ENCODE measurements at places on chromosomes 7 and 10.

- no peak for DNase-seq
Observed at GRCh38 chr10:82692458-82692857, 817.5 kb downstream of the NRG3 start.

DNA sequence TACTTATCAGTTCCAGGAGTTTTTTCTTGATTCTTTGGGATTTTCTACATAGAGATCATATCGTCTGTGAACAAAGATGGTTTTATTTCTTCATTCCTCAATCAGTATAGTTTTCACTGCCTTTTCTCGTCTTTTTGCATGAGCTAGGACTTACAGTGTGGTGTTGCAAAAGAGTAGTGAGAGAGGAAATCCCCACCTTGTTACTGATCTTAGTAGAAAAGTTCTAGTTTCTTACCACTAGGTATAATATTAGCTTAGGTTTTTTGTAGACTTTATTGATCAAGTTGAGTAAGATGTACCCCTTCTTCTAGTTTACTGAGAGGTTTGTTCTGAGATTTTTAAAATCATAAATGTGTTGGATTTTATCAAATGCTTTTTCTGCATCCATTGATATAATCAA, 123.3 kb downstream of the TMEM26 start:
- no peak for DNase-seq

- DNase-seq = no peak
Observed at GRCh38 chr10:107899075-107899474, 734.6 kb upstream of the SORCS1 start.

DNA sequence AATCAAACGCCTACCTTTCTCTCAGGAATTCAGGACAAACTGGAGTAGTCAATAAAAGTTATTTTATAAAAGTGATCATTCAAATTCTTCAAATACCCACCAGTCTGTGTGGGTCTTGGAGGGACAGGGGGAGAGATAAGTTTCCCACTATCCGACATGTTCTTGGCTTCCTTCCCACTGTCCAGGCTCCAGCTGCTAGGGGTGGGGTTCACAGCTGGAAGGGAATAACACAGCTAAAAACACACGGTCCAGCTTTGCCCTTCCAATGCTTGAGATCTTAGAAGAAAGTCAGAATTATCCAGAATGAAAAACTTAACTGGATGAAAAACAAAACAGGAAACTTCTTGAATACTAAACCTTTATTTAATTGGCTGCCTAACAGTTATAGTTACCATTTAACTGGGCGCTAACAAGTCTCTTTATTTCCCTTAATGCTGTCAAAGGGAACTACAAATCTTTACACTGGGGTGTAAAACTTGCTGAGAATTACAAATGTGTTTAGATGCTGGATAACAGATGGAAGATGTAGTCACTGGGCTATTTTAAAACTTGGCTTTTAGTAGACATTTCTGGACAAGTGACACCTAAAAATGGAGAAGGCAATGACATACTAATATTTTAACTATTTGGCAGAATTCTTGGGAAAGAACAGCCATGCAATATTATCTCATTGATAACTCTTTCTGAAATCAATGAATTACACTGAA, 172.8 kb upstream of the IMMP2L start:
- no peak for DNase-seq

GRCh38 chr7:120792861-120793130, 65.1 kb downstream of the TSPAN12 start:
- DNase-seq = no peak

DNA sequence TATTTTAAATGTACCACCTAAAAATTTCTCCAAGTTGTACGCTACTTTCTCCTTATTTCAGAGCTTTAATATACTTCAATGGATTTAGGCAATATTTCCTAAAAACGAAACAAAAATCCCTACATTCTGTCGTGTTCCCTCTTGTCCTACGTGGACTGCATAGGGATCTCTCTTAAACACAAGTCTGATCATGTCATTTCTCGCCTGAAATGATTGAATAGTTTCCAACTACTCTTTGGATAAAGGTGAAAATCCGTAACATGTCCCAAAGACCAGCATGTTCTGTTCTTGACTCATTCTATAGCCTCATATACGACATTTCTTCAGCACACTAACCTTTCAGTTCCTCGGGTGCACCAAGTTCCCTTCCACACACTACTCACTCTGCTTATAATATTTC, 17.7 kb upstream of the TPK1 start:
- no peak for DNase-seq

GRCh38 chr7:151686826-151687225, 167.1 kb upstream of the RHEB start:
- no peak for DNase-seq
